GM12891 (cell line): ENCODE measurements at places on chromosomes 7 and 10.

- DNase-seq, result no peak
Observed at GRCh38 chr7:54986716-54987115, 32.1 kb upstream of the EGFR start.

GRCh38 chr7:46210467-46210866 is 289.4 kb upstream of the IGFBP3 start:
- DNase-seq, result no peak

DNA sequence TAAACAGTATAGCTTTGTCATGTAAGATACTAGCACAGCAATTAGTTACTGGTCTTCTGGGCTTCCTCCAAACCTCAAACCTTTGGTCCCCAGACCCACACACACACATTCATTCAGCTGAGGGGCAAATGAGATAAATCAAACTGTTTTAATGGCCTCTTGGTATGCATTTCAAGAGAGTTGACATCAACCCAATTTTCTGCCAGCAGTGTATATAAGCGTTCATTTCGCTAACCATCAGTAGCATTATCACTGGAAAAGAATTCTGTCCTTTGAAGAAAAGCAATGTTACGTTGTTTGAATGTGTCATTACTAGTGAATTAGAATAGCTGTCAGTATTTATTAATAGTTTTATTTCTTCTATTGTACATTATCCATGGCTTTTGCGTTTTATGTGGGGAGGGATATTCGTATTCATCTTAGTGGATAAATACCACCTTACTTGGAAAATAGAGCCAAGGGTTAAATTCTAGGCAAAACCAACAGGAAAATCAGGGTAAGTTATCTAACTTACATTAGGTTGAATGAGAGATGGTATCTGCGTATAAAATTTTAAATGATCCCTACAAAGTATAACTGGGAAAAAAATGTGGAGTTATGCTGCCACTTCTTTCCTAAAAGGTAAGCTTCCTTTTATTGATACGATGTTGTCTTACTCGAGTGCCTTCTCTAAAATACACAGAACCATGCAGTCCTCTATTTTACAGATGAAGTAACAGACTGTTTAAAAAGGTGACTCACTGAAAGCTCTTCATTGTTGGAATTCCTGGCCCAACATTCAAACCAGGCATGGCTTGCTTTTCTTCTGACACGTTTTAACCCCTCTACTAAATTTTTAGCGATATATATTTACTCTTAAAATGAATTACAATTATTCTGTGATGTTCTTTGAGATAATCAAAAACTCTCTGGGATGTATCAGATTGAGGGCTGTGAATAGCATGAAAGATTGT is 2.0 kb upstream of the ZMYND11 start:
- DNase-seq, result no peak

DNA sequence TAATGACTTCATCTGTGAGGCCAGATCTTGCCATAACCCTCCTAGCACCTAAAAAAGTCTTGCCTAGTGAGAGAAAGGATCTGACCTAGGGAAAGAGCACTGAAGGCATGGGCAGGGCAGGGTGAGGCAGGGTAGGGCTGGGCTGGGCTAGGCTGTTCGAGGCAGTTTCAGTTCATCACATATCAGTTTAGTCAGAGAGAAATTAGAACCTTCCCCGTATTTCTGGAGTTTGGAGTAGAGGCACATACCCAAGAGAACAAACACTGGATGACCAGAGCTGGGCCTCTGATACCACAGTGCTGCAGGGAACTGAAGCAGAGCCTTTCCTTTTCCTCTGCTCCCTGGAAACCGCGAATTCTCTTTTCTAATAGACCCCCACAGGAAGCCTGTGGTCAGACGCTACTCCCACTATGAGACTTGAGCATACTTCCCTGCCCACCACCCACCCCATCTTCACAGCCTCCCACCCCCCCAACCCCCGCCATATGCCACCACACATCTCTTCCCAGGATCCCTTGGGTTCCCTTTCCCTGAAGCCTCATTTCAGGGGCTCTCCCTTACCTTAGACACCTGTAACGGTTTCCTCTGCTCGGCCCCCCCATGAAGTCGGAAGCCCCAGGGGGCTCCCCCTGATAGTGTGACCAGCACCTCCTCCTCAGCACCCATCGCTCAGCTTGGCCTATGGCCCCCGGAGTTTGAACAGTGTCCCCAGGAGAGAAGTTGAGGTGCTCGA is 406 bp downstream of the SYNPO2L start:
- no peak for DNase-seq
